ENCODE measurements at places on chromosomes 12 and 14. TPM values are rescaled to one million over a fixed set of nuclear protein-coding genes. Genes with fewer than 3 reads are reported as not detected.

PLEKHG7 gene
- total RNA-seq: not detected

CPNE6 gene
- total RNA-seq: 0.36 TPM

SRSF9 gene
- total RNA-seq: 75.4 TPM

BCL2L2 gene
- 17.2 TPM for total RNA-seq

AKAP3 gene
- 1.6 TPM for total RNA-seq

DAD1 gene
- total RNA-seq: 77.2 TPM

TBX3 gene
- 3.7 TPM for total RNA-seq
